ENCODE measurements at places on chromosomes 11 and 22.

- DNase-seq, result no peak
These were observed 5.0 kb upstream of the SH3BP1 start for GRCh38 chr22:37634417-37634924.

DNA sequence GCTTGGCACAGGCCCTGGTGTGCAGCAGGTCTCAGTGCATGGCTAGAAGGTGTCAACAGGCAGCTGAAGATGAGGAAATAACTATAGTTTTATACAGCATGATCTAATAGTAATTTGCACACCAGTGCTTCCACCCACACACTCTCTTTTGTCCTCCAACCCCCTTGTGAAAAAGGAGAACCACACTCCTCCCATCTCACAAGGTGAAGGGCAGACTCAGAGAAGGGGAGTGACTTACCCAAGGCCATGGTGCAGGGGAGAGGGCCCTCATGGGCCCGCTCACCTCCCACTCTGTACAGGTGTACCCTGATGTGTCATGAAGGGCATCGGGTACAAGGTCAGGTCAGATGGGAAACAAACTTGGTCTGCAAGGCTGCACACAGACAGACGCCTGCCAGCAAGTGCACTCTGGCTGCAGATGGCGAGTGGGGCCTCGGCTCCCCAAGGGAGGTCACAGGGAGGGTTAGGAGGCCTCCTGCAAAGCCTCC, 53.4 kb downstream of the DGCR2 start:
- no peak for DNase-seq

- no peak for DNase-seq
These were observed 37.1 kb upstream of the RAB38 start for GRCh38 chr11:88212300-88212699.

- DNase-seq, result no peak
These were observed 119.8 kb upstream of the SORL1-AS1 start for GRCh38 chr11:121572571-121573059.

GRCh38 chr11:33785609-33786008, 11.3 kb upstream of the FBXO3 start:
- no peak for DNase-seq

DNA sequence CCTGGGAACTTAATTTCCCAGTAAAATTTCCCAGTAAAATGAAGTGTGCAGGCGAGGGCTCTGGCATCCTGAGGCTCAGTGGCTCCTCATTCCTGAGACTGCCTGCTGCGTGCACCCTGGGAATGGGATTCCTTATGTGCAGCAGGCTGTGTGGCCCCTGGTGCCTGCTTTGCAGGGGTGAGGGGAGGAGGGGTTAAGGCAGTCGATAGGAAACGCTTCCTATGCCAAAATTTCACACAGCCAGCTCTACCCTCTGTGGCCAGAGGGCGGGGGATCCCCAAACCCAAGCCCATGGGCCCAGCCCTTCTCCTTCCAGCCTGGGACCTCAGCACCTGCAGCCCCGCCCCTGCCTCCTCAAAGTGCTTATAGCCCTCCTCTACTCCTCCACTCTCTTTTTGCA, 12.1 kb upstream of the BAIAP2L2 start:
- no peak for DNase-seq

DNA sequence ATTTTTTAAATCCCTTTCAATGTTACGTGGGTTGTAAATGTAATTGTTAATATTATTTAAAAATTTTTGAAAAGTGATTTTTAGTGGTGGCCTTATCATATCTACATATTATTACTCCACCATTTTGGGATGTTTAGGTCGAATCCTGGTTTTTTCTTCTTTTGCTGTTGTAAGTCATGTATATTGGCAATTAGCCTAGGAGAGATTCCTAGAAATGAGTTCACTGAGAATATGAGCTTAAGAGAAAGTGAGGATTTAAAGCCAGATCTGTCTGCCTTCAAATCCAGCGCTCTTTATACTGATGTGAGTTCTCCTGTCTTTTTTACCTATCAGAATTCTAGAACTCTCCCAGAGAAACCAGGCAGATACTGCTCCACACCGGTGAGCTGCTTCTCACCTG, 56.1 kb downstream of the PTPRJ start:
- no peak for DNase-seq

GRCh38 chr11:38411149-38411548, 1813.1 kb upstream of the RAG2 start:
- no peak for DNase-seq

DNA sequence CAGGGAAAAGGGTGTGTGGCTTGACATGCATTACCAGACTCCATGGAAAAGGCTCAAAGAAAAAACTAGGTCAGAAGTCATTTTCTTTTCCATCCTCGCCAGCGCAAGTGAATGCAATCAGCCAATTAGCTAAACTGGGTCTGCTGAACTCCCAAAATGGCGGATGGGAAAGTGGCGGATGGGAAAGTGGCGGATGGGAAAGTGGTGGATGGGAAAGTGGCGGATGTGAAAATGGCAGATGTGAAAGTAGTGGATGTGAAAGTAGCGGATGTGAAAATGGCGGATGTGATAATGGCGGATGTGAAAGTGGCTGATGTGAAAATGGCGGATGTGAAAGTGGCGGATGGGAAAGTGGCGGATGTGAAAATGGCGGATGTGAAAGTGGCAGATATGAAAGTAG, 158.4 kb downstream of the CEP164 start:
- no peak for DNase-seq

DNA sequence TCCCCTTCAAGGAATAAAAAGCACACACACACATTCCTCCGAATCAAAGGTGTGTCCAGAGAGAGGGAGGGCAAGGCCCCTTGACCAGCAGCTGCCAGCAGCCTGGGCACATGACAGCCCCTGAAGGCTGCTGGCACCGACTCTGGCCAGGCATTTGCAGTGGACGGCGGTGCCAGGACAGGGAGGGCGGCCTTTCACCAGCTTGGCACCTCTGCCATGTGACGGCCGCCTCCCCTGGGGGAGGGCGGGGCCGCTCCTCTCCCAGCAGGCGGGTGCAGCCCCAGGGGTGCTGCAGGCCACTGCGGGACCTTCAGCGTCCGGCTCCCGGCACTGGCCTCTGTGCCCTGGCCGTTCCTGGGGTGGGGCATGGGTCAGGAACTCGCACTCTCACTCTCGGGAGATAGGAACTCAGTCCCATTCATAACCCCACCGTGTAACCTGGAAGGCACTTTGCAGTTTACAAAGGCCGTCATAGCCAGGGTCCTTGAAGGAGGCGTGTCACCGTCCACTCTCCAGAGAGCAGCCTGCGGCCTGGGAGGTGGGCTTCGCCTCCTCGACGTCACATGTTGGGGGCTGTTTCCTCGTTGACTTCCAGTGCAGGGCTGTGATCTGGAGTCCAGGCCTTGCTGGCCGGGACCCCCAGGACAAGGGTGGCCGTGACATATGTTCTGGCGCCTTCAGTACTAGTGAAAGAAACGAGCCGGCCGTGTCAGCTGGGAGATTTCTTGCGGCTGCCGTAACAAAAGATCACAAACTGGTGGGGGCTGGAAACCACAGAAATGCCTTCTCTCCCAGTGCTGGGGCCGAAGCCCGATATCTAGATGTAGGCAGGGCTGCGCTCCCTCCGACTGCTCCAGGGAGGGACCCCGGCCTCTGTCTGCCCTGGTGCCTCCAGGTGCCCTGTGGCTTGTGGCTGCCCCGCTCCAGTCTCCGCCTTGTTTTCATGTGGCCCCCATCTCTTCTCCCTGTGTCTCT, 39.9 kb upstream of the SMIM38 start:
- DNase-seq, result no peak

DNA sequence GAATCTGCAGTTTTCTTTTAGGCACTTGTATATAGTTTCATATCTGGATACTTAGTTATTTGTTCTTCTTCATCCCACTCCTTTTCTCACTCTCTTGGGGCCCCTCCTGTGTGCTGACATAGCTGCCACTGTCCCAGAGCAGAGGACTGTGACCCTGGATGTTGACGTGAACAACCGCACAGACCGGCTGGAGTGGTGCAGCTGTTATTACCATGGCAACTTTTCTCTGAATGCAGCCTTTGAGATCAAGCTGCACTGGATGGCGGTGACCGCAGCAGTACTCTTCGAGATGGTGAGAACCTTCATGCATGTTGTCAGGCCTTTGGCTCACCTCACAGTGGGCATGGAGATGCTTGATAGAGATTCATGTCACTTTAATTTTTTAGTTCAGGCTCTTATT, 50.9 kb upstream of the YWHAH start:
- DNase-seq, result no peak

- DNase-seq, result no peak
These were observed 2.4 kb downstream of the CBX6 start for GRCh38 chr22:38869663-38870062.

DNA sequence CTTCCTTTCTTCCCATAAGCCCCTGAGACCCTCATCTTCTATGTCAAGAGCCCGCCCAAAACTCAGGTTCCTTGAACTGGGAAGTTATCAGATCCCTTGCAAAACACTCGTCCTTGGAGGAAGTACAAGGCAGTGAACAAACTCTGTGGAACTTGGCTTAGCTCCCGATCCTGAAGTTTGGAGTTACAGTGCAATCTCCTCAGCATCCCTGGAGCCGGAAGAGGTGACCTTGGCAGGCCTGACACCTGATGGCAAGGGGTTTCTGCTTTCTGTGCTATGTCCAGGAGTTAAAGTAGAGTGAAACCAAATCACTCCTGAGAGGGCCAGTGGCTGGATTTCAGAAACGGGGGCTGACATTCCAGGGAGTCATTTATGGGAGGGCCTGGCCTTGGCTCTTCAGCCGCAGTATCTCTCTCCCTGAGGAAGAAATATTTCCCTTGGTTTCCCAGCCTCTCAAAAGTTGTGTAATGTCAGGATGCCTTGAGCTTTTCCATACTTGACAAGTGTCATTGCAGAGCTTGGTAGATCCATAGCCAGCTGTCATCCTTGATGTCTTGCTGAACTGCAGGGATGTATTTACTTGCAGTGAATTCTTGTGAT, 1.9 kb upstream of the GRAMD1B start:
- DNase-seq, result no peak

GRCh38 chr11:79436919-79437277, 3.9 kb downstream of the TENM4 start:
- no peak for DNase-seq

DNA sequence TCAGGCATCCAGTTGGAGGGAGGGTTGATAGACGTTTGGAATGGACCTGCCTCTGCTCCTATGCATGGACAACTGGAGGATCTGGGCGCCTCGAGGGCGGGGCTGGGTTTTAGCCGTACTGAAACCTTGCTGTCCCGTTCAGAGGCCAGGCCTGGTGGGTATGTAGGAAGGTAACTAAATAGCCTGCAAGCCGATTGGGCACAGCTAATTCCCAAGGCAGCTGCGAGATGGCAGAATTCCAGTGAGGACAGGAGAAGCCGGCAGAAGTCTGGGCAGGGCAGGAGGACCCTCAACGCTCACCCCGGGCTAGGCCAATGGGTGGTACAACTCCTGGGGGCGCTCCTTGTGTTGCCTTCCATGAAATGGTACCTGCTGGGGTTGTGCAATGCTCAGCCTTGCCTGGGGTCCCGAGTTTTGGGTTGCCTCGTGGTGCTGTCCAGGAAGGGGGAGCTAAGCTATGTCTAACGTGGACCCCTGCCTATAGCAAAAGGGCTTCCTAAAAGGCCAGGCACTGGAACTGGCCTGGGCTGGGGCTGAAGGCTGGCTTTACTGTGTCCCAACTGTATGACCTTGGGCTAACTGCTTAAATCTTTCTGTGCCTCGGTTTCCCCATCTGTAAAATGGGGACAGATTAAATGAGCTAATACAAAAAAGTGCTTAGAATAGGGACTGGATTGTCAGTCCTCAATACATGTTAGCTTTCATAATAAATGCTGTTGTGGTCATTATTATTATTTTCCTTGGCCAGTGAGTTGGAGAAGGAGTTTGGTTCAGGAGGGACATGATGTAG, 30.1 kb upstream of the CD82 start:
- DNase-seq, result no peak

GRCh38 chr11:126654886-126655806, 299.7 kb downstream of the ST3GAL4 start:
- no peak for DNase-seq

GRCh38 chr11:14336507-14337503, 22.2 kb downstream of the RRAS2 start:
- DNase-seq, result no peak

GRCh38 chr11:115581871-115582639, 77.8 kb upstream of the CADM1 start:
- no peak for DNase-seq

DNA sequence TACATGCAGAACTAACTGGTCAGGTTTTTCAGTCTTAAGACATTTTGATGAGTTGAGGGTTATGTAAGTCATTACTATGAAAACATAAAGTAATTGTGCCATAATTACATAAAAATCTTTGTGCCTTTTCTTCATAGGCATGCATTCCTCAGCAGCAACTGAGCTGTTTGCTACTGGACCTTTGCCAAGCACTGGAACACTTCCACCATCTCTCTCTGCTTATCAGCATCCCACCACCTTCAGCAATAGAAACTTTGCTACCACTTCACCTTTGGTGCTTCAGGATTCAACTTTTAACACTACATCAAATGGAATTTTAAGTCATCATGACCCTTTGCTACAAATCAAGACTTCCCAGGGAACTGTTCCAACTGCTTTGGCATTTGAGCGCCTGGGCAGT, 39.0 kb downstream of the QSER1 start:
- no peak for DNase-seq

DNA sequence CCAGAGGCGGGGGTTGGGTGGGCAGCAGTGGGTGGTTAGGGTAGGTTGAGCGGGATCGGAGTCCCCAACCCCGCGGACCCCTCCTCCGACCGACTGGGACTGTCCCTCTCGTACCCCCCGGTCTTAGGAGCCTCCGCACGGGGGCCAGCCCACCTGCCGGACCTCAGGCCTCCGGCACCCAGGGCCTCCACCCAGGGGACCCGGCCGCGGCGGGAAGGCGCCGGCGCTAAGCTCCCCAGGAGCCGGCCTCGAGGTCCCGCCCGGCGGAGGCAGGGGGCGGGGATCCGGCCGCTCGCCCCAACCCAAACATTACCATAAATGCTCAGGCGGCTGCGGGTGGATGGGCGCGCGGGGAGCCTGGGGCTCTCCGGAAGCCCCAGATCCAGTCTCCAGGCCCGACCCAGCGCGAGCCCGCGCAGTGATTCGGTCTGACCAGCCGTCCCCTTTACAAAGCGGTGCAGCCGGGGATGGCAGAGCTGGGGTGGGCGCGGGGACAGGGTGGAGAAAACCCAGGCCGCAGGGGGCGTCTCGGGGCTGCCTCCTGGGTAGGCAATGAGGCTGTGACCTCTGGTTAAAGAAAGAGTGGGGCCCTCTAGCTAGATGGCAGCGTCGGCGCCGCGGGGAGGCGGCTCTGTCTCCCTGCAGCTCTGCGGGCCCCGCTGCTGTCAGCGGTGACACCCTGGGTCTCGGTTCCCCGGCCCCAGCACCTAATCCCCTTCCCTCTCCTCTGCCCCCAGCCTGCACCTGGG, 4.0 kb upstream of the MCAM start:
- peak; percentile 23 for DNase-seq

DNA sequence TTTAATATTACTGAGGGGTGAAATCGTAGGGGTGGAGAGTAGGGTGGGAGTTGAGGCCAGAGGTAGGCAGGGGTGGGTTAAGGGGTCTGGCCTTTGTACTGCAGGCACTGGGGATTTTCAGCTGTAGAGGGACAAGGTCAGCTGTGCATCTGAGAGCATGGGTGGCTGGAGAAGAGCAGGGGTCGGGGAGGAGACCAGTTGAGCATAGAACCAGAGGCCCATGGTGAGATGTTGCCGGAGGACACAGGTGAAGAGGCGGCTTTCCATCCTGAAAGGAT, 12.1 kb upstream of the CELSR1 start:
- DNase-seq, result no peak

GRCh38 chr22:27988704-27989103, 69.6 kb upstream of the PITPNB start:
- DNase-seq, result no peak

All from T-helper 22 cell (primary cell).